Stimulated activated CD8-positive, alpha-beta memory T cell treated with anti-CD3 and anti-CD28 coated beads, Interleukin-15, amount 100 ng/mL, for 1 hour (primary cell): ENCODE measurements at places on chromosomes 7 and 10.

DNA sequence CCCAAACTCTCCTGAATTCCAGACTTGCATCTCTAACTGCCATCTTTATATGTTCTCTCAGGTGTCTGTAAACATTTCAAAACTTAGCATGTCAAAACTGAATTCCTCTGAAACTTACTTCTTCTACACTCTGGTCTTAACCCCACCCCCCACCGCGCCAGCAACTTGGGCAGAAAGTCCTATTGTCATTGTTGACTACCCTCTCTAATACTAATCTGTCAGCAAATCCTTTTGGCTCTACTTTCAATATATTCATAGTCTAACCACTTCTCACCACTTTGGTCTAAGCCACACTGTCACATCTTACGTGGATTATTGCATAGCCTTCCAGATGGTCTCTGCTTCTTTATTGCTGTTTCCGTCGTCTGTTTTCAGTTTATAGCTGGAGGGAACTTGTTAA is 86.6 kb downstream of the AHCYL2 start:
- no peak for DNase-seq

DNA sequence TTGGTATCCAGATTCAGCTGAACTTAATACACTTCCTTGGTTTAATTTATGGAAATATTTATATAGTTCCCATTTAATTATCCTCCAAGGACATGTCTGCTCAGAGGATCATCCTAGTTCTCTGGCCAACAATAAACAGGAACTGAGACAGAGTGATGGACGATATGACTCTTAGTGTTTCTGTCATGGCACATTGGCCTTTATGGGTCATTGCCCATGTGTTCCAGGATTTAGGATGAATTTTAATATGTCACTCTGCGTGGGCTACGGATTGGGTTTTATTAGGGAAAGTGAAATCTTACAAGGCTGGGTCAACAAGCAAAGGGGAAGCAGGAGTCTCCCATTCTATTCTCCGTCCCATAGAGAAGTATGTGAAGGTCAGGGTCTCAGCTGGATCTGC is 18.8 kb upstream of the TNPO3 start:
- DNase-seq: no peak

DNA sequence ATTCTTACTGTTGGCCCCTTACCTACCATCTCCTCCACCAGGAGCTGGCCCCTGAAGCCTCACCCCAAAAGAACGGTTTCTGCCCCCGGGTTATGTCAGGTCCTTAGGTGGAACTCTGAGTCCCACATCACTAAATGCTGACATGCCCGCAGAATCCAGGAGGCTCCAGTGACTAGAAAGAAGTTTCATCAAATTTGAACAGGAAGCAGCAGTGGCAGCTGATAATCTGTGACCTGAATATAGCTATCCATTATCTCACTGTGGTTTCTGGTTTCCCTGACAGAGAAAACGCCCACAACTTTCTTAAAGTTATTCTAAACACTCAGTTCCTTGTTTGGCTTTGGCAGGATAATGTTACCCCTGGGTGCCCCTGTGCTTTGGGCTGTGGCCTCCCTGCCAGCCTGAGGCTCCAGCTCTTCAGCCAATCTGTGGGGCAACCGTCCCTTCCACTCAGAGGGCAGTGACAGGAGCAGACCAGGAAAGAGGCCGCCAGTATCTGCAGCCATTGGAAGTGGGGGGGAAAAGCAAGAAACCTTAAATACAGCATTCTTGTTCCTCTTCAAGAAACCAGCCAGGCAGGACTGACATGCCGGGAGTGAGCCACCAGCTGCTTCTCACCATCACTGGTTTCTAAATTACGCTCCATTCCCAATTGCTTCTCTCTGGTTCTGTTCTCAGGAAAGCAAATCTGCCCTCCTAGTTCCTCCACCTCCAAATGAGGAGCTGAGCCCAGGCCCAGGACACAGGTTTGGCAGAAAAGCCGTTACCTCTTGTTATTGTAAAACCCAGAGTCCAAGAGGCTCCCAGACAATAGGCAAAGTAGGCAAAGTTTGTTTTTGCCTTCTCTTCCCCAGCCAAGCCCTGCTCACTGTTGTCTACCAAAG is 41.2 kb upstream of the VCL start:
- DNase-seq: no peak

DNA sequence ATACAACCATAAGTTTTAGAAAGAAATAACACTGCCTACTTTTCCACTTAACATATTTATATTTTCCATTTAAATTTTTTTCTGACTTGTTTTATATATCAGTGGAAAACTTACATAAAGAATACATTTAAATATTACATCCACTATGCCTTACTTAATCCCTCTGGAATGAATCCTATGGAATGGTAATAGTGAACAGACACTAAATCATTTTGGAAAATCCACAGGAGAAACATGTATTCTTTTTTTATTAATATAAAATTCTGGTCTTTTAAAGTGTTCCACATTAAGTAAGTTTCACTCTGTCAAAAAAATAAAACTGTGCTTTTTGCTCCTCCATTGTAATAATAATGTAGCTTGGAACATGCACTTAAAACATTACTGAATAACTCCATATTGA is 236.8 kb upstream of the LRRN3 start:
- no peak for DNase-seq

GRCh38 chr7:123725586-123726171 is 23.1 kb downstream of the WASL start:
- no peak for DNase-seq

DNA sequence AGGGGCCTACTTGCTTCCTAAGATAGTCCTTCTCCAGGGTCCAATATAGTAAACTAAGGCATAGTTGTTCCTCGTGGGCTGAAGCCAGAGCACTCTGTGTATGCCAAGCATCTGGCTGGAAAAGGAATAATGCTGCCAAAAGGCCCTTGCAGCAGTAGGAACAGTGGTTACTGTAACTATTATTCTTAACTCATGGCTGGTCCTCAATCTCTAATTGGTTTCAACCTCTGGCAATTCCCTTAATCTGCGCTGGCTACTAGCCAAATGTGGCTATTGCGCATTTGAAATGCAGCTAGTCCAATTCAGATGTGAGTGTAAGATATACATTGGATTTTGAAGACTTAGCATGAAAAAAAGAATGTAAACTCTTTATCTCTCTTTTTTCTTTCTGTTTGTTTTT is 27.8 kb upstream of the LBX1 start:
- no peak for DNase-seq

GRCh38 chr7:74042746-74043522 is 15.0 kb downstream of the ELN start:
- DNase-seq: no peak

DNA sequence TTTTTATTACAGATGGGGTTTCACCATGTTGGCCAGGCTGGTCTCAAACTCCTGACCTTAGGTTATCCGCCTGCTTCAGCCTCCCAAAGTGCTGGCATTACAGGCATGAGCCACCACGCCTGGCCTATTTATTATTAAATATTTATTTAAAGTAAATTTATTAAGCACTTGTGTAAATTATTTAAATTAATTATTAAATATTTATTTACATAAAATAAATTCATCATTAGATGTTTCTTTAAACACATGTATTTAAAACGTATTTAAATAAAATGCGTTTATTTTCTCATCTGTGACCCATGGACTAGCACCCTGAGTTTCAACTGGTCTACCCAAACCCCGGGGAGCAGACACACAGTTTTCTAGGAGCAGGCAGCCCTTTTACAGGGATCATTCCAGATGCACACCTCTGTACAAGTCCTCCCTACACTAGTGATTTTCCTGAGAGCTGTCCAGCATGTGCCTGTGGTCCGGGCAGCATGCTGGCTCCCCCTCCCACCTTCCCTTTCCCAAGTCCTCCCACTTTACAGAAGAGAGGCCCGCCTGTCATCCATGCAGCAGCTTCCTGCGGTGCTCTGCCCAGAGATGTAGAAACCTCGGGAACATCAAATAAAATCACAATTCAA is 89.2 kb upstream of the ATP6V0A4 start:
- DNase-seq: no peak

DNA sequence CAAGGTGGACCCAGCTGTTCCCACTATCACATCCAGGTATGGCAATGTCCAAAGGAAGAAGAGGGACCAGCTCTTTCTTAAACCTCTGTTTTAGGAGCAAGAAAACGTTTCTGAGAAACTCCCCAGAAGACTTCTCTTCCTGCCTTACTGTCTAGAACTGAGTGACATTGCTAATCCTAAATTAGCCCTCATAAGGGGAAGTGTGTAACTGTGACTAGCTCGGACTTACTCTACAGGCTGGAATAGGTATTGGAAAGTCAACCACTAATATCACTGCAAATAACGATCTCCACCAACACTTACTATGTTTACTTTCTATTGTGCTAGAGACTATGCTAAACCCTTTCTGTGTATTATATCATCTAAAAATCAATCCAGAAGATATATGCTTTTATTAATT is 49.9 kb upstream of the RELN start:
- DNase-seq: no peak

DNA sequence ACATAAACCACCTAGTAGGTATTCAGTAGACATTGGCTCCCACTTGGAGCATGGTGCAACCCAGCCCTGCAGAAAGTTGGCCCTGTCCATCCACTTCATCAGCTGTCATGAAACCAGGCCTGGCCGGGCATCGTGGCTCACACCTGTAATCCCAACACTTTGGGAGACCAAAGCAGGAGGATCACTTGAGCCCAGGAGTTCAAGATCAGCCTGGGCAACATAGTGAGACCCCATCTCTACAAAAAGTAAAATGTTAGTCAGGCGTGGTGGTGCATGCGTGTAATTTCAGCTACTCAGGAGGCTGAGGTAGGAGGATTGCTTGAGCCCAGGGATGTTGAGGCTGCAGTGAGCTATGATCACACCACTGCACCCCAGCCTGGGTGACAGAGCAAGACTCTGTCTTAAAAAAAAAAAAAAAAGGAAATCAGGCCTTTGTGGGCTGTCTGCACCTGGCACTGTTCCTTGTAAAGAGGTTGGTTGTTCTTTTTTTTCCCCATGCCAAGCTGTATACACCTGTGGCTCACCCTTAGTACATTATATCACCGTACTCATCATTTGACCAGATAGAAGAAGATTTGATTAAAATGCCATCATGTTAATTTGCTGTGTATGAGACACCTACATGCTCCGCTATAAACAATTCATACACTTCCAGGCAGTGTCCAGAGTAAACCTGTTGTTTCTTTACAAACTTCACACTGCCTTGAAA is 45.4 kb upstream of the GRID1 start:
- no peak for DNase-seq

- DNase-seq: no peak
Measured at GRCh38 chr10:101363850-101364400, 10.0 kb downstream of the BTRC start.

DNA sequence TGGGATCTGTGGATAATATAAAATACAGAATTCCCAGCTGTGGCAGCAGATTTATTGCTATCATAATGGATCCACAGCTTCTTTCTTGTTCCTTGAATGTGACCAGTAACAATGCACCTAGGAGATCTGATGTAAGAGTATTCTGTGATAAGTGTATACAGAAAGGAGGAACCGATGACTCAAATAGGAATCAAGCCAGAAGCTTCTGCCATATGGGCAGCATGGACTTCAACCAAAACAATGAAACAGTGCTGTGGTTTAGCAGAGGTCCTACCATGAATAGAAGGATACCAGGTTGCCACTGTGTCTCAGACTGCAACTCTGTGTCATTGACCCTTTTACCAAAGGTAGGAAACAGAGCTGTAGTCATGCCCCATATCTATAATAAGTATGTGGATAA is 81.8 kb downstream of the PTPRZ1 start:
- no peak for DNase-seq

GRCh38 chr10:116747325-116747724 is 5.0 kb upstream of the HSPA12A start:
- DNase-seq: no peak

DNA sequence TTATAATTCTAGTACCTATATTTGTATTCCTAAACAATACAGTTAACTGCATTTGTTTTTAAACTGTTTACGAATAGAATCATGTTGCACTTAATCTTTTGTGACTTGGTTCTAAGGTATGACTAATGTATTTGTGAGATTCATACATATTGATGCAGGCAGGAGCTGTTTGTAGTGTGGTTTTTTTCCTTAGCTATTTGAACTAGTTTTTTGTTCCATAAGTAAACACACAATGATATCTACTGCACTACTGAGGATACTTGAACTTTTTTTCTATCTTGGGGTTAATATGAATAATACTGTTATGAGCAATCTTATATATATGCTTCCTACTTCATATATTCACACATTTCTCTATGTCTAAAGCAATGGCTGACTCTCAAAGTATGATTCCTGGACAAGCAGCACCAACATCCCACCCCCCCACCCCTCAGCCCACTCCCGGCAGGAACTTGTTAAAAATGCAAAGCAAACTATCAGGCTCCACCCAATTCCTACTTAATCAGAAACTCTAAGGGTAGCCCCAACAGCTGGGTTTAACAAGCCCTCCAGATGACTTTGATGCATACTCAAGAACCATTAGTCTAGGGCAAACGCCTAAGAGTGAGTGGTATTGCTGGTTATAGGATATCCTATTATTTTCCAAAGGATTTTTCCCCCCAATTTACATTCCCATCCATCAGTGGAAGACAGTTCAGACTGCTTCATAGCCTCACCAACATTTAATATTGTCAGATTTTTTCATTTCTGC is 25.8 kb downstream of the BRAF start:
- DNase-seq: no peak

DNA sequence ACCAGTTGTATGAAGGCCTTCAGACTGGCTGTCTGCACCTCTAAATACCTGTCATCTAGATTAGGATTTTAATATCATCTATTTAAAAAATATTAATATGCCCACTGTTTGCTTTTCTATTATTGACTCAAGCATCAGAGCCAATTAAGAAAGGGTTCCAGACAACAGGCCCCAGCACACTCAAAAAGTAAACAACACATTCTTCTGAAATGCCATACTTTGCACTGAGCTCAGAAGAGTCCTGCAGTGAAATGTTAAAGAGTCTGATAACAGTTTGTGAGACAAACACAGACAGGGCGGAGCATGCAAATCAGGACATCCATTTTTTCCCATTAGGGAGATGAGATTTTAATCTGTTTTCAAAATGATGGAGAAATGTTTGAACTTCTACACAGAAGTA is 45.9 kb upstream of the KLF6 start:
- DNase-seq: no peak

- no peak for DNase-seq
Measured at GRCh38 chr10:88754287-88754686, 5.5 kb upstream of the LIPN start.

GRCh38 chr10:18479502-18479901 is 171.9 kb downstream of the NSUN6 start:
- no peak for DNase-seq

DNA sequence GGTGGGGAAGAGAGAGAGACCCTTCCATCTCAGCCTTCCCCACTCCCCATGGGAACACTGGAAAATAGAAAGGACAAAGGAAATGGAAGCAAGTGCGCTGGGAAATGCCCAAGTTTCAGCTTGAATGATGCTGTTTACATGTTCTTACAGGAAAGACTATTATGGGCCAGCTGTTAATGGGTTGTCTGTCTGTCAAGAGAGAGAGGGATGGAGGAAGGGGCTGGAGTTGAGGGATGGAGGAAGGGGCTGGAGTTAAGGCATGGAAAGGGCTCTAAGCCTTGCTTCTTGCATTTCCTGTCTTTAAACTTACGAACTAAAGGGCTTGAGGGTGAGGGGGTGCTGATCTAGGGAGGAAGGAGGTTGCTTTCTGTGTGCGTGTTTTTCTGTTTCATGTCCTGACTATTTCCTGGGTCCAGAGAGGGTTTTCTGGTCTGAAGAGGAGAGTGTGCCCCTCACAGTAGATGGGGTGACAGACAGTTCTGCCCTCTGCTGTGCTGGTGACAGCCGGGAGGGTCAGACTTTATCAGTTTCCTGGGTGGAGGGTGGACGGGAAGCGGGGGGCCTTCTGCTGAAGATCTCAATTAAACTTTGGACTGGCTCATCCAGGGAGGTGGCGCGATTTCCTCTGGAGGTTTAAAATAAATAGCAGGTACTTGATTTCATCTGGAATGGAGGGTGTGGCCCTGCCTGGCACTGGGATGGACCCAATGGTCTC is 30.5 kb downstream of the GRK5 start:
- DNase-seq: no peak

GRCh38 chr7:5702876-5703571 is 78.4 kb downstream of the RNF216 start:
- no peak for DNase-seq
